Stimulated activated CD4-positive, alpha-beta T cell treated with anti-CD3 and anti-CD28 coated beads, Interleukin-4, amount 100 ng/mL, for 48 hours (primary cell): ENCODE measurements at places on chromosomes 11 and 22.
A peak's percentile ranks its signal among the peaks of the same experiment; 100 is the strongest.

DNA sequence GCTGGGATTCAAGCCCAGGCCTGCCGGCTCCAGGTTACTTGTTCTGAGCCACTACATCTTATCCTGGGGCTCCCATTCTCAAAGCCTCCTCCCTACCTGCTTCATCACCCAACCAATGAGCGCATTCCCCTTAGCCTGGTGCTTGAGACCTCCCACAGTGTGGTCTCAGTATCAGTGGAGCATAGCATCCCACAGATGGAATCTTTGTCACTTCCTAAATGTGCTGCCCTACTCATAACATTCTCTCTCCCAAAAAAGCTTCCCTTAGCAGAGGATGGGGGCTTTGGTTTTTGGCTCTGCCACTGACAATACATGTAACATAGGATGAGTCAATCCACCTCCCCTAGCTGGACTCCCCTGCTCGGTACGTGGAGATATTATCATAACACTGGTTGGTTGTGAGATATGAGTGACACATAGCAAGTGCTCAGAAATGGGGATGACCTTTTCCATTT lies 28.8 kb downstream of the TEAD1 start:
- no peak for DNase-seq

DNA sequence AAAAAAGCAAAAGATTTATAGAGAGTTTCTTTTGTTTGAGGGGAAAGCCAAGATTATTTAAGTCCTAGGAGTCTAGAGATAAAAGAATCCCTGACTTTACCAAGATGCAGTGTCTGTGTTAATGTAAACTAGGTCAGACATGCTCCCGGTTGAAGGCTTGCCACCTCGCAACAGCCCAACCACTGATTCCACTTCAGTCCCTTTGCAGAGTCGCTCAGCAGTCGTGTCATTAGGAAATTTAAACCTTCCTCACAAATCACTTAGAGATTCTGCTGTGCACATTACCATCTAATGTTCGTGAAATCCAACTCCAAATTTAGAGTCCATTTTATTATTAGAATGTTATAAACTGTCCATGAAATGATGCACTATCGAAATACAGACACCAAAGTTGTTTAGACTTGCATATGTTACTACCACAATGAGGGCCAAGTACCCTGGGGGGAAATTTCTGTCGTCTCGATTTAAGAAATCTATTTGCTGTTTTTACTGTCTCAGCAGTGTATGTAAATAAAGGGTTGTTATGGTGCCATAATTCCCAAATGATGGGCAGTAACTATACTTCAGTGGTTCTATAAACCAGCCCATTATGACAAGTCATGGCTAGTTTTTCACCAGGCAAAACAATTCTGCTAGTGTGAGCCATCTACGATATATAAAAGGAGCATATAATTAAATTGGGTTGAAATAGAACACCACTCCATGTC lies 101.4 kb upstream of the MTNR1B start:
- no peak for DNase-seq

GRCh38 chr11:6196396-6196795 lies 2.6 kb upstream of the OR52W1 start:
- no peak for DNase-seq

GRCh38 chr22:38572065-38572464 lies 2.1 kb upstream of the DMC1 start:
- DNase-seq = peak; percentile 7

DNA sequence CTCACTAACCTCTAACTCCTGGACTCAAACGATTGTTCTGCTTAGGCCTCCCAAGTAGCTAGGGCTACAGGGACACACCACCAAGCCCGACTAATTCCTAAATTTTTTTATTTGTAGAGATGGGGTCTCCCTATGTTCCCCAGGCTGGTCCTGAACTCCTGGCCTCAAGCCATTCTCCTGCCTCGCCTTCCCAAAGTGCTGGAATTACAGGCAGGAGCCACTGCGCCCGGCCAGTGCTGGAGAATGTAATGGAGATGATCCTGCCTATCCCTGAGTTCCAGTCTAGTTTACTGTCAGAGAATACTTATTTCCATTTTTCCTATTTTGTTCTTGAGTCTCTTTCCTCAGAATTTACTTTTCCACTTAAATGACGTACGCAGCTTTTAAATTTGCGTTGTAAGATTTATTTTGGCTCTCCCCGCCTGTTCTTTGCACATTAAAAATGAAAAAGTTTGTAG lies at the start of gene CHEK1:
Gene CHEK1 (plus strand): TSS at position 408 of the 458 bp plus-strand sequence. CDS start 1,606 bp downstream, outside the sequence.
- no peak for DNase-seq
